Thoracic aorta (tissue), 2 donors: ENCODE measurements at places on chromosomes 7 and 10.

DNA sequence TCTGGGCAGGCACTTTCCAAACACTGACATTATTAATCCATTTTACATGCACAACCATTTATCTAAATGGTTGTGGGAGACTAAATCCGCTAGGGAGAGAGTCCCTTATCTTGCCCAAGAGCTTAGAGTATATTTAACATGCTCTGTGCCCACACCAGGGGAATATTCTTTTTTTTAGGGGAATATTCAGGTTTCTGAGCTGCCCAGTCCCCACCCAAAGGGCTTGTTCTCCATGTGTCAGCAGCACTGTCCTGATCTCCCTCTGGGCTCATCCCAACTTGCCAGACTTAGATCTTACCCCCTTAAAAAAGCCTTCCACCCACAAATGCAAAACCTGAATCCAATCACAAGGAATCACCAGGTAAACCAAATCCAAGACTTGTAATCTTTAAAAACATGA lies 132.1 kb downstream of the ATXN7L1 start:
- no peaks in the 10 kb centered on the region for H3K36me3 ChIP-seq
- no peaks in the 10 kb centered on the region for H3K4me1 ChIP-seq
- H3K27me3 ChIP-seq, result no peaks in the 10 kb centered on the region

- peak overlapping the region; percentile 91 for H3K4me3 ChIP-seq
- no peaks in the 10 kb centered on the region for H3K36me3 ChIP-seq
- DNase-seq, result peak; percentile 9
- peaks cover 34% of the 10 kb centered on the region for H3K4me1 ChIP-seq
- H3K27me3 ChIP-seq, result no peaks in the 10 kb centered on the region
Measured at GRCh38 chr10:35127289-35127891, 744 bp downstream of the CREM start.

- no peak overlapping the region for H3K4me3 ChIP-seq
- H3K27ac ChIP-seq, result no peak overlapping the region
- peaks cover 3% of the 10 kb centered on the region for H3K36me3 ChIP-seq
Measured at GRCh38 chr10:70221030-70221429, 12.2 kb downstream of the PPA1 start.

- H3K27me3 ChIP-seq, result no peaks in the 10 kb centered on the region
- DNase-seq, result no peak
- H3K4me1 ChIP-seq, result no peaks in the 10 kb centered on the region
- peaks cover 41% of the 10 kb centered on the region for H3K36me3 ChIP-seq
Measured at GRCh38 chr7:5525271-5526099, 101.9 kb upstream of the TNRC18 start.

DNA sequence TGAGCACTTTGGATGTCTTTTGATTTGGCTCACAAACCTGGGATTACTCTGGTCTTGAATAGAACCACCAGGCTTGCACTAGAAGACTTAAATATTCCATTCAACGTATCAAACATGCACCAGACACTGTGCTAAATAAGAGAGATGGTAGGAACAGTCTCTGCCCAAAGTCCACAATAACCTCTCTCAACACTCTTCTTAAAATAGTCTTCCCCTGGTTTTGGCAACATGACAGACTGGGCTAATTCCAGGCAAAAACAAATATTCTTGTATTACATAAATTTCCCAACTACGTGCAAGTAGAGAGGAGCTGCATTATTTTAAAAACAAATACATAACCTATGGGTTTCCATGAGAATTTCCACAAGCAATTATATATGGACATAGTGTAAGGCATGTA lies 64.8 kb upstream of the PAPSS2 start:
- H3K4me1 ChIP-seq, result peaks cover 43% of the 10 kb centered on the region
- H3K36me3 ChIP-seq, result no peaks in the 10 kb centered on the region
- no peak for DNase-seq
